Smooth muscle cell of bladder (primary cell): ENCODE measurements at places on chromosomes 16 and 17. TPM values are rescaled to one million over a fixed set of nuclear protein-coding genes. Genes with fewer than 3 reads are reported as not detected.

Gene CCL14
- not detected in 2 replicates for total RNA-seq

Gene IRX6
- total RNA-seq, result not detected in 2 replicates

Gene CLEC18B
- 0.14 and 0.55 TPM in 2 replicates for total RNA-seq

Gene TP53TG3B
- total RNA-seq, result not detected in 2 replicates

Gene SLC35G3
- not detected in 2 replicates for total RNA-seq

Gene HP
- not detected in 2 replicates for total RNA-seq

Gene YBX2
- 0.09 TPM in 1 of 2 replicates, not detected in the other for total RNA-seq

Gene FNDC8
- total RNA-seq, result not detected in 2 replicates

Gene PYDC1
- not detected in 2 replicates for total RNA-seq

Gene IRX5
- under 0.01 TPM in 2 replicates for total RNA-seq

Gene STAT5A
- total RNA-seq, result 20.2 and 26.6 TPM in 2 replicates

Gene TSPOAP1
- 0.43 and 0.65 TPM in 2 replicates for total RNA-seq

Gene SMTNL2
- total RNA-seq, result 0.28 and 0.37 TPM in 2 replicates

Gene ZNF205
- total RNA-seq, result 11.8 and 12.8 TPM in 2 replicates

Gene HOXB2
- 0.55 and 0.85 TPM in 2 replicates for total RNA-seq

Gene MT1G
- total RNA-seq, result 0.71 TPM in 1 of 2 replicates, not detected in the other

Gene CNTNAP1
- 19.9 and 21.9 TPM in 2 replicates for total RNA-seq

Gene KIF2B
- not detected in 2 replicates for total RNA-seq

Gene SLC9A5
- 0.83 and 0.85 TPM in 2 replicates for total RNA-seq

Gene FSCN2
- total RNA-seq, result 0.71 and 1.9 TPM in 2 replicates

Gene TP53TG3E
- total RNA-seq, result under 0.01 TPM in 1 of 2 replicates, not detected in the other

Gene PRRT2
- total RNA-seq, result 0.92 and 1.3 TPM in 2 replicates

Gene CPHXL2
- not detected in 2 replicates for total RNA-seq

Gene TVP23A
- total RNA-seq, result not detected in 2 replicates

Gene C17orf67
- 0.71 and 0.74 TPM in 2 replicates for total RNA-seq

Gene ATAD5
- total RNA-seq, result 0.43 and 0.55 TPM in 2 replicates

Gene KRT33B
- total RNA-seq, result 0.14 and 0.18 TPM in 2 replicates
